ENCODE measurements at places on chromosomes 16 and 17.

GRCh38 chr16:77834635-77835540 is 46.5 kb downstream of the VAT1L start:
- DNase-seq, result no peak

- no peak for DNase-seq
Measured at GRCh38 chr17:70166615-70167014, 2.7 kb upstream of the KCNJ2 start.

- no peak for DNase-seq
Measured at GRCh38 chr17:38980490-38981217, 13.5 kb upstream of the FBXO47 start.

DNA sequence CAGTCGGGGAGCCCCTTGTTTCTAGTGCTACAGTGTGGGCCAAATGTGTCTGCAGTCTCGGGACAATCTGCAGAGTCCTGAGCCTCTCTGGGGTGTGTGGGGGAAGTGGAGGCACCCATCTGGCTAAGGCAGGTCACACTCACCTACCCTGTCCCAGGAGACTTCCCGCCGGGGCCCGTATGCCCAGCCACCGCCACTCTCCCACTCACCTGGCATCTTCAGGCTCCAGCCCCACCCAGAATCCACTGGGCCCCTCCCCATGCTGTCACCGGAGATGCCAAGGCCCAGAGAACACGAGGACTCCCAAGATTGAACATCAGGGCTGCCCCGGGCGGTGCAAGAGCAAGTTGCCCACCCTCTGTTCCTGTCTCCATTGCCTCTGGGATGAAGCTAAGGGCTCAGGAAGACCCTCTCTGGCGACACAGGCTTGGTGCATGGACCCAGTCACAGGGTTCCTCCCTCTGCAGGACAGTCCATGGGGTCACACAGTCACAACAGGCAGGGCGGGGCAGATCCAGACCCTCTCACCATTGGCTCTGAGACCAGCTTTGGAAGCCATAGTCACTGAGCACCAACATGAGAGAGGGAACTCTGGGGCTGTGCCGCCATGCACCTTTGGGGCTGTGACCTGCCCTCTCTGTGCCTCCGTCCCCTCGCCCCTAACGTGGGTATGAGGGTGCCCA is 38.1 kb downstream of the SREBF1 start:
- no peak for DNase-seq

DNA sequence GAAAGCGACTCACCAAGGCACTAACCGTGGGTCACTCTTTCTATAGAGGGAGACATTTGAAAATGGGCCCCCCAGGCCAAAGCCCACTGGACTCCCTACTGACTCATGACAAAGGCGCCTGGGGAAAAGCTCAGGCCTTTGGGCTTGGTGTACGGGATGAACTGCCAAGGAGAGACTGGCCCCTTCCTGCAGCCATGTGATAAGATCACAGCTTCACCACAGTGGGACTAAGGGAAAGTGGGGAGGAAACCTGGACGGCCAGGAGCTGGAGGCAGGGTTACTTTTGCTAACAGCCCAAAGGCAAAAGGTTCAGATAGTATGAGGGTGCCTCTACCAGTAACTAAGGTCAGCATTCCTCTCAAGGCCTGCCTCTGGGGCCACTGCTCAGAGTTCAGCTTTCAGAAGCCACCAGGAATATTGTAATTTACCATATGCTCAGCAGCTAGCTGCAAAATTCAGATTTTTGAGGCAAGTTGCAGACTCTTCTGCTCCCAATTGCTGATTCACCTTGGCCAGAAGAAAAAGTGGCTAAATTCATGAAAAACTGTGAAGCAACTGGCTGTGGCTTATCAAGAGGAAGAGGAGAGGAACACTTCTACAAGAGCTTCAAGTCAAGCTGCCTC is 37.1 kb upstream of the SLC25A19 start:
- DNase-seq, result no peak

- peak; percentile 79 for DNase-seq
Measured at GRCh38 chr16:27405546-27406451, 3.8 kb downstream of the IL21R start.

- DNase-seq, result no peak
Measured at GRCh38 chr17:42692489-42692888, 10.2 kb downstream of the CNTNAP1 start.

Measured in lower leg skin (tissue), 4 donors.